ENCODE measurements at places on chromosomes 16 and 17.

DNA sequence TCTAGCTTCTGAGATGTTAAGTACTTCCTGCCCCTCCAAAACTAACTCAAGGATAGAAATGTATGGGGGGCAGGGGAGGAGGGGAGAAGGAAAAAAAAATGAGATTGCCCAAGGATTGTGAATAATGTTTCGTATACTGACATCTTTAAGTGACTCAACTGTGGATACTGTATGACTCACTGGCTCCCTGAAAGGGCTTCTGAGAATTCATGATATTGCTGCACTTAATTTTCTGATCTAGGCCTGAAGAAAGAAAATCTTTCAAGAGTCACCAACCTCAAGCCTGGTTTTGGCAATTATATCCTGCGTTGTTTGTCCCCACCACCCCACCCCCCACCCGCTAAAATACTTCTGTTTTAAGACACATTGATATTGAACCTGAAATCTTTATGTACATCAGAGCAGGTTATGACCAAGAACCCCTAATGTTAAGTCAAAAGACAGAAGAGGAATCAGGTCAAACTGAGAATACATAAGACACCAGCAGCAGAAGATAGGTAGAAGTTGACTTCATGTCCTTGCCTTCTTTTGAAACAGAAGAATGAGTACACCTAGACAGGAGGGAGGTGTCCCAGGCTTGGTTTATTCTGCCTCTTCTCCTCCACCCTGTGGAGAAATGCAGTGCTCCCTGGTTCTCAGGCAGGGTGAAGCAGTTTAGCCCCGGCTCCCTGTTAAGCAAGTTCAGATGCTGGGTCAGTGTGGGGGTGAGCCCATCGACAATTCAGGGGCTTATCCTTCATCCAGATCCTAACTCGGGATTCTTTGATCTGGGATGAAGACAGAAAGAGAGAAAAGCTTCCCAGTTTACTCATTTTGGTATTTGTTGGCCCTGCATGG, 3.3 kb upstream of the FBXL20 start:
- no peak for DNase-seq

DNA sequence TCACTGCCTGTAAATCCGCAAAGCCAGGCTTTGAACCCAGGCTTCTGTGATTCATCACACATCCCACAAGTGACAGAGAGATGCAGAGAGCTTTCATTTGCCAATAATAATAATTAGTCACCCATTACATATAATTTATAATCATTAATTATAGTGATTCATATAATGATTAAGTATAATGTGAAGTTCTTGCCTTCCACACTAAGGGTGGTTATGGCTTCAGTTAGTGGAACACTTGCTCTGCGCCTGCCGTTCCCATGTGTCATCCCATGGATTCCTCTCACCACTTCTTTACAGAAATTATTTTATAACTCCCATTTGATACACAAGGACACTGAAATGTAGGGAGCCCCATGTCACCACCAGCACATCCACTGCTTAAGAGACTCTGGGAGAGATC, 39.8 kb upstream of the XYLT1 start:
- DNase-seq, result no peak

DNA sequence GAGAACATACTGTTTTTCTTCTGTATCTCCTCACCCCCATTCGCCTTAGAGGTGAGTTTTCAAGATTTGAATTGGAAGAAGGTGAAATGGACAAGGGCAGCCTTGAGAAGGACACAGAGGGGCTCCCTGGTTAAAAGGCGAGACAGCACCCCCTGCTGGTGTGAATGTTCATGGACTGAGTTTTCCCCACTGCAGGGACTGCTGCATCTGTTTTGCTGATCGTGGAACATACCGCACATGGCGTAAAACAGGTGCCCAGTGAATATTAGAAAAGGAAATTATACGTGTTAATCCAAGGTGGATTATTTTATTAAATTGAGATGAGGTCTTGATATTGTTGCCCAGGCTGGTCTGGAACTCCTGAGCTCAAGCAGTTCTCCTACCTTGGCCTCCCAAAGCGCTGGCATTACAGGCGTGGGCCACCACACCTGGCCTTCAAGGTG, 54.5 kb downstream of the NDE1 start:
- DNase-seq, result peak; percentile 78

GRCh38 chr17:42160531-42160910, 5.7 kb upstream of the RAB5C start:
- no peak for DNase-seq

DNA sequence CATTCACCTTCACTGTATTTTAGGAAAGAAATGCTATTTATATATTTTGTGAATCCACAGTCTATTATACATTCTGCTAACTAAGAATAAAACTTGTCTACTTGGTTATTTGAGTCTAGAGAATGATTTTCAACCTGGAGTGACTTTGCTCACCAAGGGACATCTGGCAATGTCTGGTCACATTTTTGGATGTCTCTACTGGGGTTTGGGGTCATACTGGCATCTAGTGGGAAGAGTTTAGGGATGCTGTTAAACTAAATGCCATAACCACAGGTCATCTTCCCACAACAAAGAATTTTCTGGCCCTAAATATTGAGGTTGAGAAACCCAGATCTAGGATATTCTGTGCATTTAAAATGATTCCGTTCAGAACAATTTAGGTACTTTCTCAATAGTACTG, 26.0 kb downstream of the KCNJ16 start:
- DNase-seq, result peak; percentile 5

- no peak for DNase-seq
Measured at GRCh38 chr17:59842901-59843652, 49.7 kb downstream of the TUBD1 start.

GRCh38 chr17:43400943-43401717, 2.3 kb downstream of the ARL4D start:
- DNase-seq, result peak; percentile 67
